ENCODE measurements at places on chromosomes 5 and 9. TPM values are rescaled to one million over a fixed set of nuclear protein-coding genes. Genes with fewer than 3 reads are reported as not detected.

HSD17B3 gene
- total RNA-seq = not detected

TEK gene
- total RNA-seq = 36.5 TPM

ZNF354C gene
- total RNA-seq = 28.9 TPM

ARHGEF39 gene
- 4.7 TPM for total RNA-seq

IL9 gene
- total RNA-seq = not detected

CCL21 gene
- total RNA-seq = 35.7 TPM

SPATA31D4 gene
- total RNA-seq = not detected

- no peak for DNase-seq
These were observed 449.6 kb upstream of the BRINP1 start for GRCh38 chr9:119818726-119819435.

- DNase-seq = no peak
These were observed 404.0 kb upstream of the IRX1 start for GRCh38 chr5:3191585-3191984.

GRCh38 chr5:154916874-154917273 is 21.1 kb downstream of the GEMIN5 start:
- DNase-seq = no peak

GRCh38 chr5:87442419-87442818 is 29.7 kb upstream of the CCNH start:
- no peak for DNase-seq

DNA sequence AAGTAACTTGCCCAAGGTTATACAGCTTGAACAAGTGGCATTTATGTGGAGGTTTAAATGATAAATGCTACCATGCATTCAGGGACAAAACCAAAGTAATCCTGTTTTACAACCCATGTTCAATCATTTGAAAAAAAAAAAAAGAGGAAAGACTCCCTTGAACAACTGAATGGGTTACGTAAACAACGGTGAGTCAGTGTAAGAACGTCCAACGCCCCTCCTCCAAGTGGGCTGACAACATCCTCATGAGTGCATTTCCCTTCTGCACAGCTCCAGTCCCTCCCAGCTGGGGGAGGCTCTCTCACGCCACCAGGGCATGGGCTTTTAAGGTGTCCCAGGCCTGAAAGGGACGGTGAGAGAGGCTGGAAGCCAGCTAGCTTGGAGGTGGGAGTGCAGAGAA is 90.0 kb downstream of the PRRT1B start:
- DNase-seq = peak; percentile 71

GRCh38 chr5:33174383-33174782 is 266.4 kb upstream of the TARS1 start:
- no peak for DNase-seq

All from urinary bladder (tissue), 4 donors.